Activated CD8-positive, alpha-beta memory T cell treated with anti-CD3 and anti-CD28 coated beads for 24 hours (primary cell): ENCODE measurements at places on chromosomes 16 and 17.
A peak's percentile ranks its signal among the peaks of the same experiment; 100 is the strongest.

DNA sequence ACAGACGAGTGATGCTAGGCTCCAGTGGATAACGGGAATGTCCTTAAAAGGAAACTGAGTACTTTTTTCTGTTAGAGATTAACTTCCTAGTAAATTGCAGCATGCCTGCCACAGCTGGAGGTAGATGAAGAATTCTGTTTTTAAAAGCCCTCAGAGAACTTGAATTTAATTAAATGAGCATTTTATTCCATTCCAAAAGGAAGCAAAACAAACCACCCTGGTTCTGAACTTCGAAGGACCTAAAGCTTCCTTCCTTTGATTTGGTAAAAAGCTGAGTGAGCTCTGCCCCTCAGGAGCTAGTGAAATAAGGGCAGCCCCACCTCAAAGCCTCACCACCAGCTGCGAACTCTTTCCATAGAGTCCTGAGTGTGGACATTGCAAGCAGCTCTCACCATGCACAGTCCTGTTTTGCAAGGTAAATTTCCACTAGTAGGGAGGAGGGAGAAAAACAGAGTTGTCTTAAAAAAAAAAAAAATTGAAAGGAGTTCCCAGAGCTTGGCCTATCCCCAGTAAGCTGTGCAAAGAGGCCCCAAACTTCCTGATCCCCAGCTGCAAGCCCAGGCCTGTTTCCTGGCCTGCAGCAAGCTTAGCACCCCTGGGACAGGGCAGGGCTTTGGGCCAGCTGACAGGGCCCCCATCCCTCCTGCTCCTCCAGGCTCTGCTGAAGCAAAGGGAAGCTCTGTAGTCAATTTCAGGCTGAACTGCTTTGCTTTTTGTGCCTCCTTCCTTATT lies 11.2 kb downstream of the CHD9NB start:
- DNase-seq: no peak

GRCh38 chr17:48236681-48237134 lies 129.1 kb downstream of the SNX11 start:
- DNase-seq: no peak

GRCh38 chr16:51535591-51535990 lies 384.5 kb upstream of the SALL1 start:
- no peak for DNase-seq

- peak; percentile 79 for DNase-seq
Measured at GRCh38 chr16:69187446-69188235, 677 bp downstream of the SNTB2 start.

GRCh38 chr16:49763826-49764225 lies 92.1 kb downstream of the ZNF423 start:
- DNase-seq: no peak

GRCh38 chr16:87845807-87846619 lies 23.3 kb downstream of the SLC7A5 start:
- no peak for DNase-seq

GRCh38 chr17:77821114-77821513 lies 137.4 kb upstream of the TNRC6C start:
- no peak for DNase-seq

- no peak for DNase-seq
Measured at GRCh38 chr17:2789700-2790099, 6.5 kb upstream of the RAP1GAP2 start.

- no peak for DNase-seq
Measured at GRCh38 chr16:85622683-85623082, 9.6 kb downstream of the GSE1 start.

- DNase-seq: no peak
Measured at GRCh38 chr16:12781777-12782176, 21.9 kb downstream of the CPPED1 start.

DNA sequence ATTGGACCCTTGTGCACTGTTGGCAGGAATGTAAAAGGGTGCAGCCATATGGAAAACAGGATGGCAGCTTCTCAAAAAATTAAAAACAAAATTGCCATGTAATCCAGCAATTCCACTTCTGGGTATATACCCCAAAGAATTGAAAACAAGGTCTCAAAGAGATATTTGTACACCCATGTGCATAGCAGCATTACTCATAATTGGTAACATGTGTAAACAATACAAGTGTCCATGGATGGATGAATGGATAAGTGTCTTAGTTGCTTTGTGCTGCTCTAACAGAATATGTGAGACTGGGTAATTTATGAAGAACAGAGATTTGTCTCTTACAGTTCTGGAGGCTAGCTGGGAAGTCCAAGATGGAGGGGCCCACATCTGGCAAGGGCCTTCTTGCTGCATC lies 3.8 kb upstream of the RUNDC3A start:
- no peak for DNase-seq

DNA sequence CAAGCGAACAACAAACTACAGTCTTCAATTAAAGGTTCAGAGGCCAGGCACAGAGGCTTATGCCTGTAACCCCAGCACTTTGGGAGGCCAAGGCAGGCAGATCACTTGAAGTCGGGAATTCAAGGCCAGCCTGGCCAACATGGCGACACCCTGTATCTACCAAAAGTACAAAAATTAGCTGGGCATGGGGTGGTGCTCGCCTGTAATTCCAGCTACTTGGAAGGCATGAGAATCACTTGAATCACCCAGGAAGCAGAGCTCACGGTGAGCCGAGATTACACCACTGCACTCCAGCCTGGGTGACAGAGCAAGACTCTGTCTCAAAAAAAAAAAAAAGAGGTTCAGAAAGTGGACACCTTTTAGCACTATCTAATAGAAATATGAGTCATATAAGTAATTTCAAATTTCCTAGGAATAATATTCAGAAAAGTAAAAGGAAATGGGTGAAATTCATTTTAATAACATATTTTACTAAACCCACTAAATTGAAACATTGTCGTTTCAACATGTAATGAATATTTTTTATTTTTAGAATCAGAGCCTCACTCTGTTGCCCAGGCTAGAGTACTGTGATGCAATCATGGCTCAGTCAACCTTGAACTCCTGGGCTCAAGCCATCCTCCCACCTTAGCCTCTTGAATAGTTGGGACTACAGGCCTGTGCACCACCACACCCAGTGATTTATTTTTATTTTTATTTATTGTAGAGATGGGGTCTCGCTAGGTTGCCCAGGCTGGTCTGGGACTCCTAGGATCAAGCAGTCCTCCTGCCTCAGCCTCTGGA lies 15.2 kb upstream of the MARCHF10 start:
- DNase-seq: no peak

GRCh38 chr17:81223762-81224130 lies 981 bp upstream of the CEP131 start:
- DNase-seq: peak; percentile 71

DNA sequence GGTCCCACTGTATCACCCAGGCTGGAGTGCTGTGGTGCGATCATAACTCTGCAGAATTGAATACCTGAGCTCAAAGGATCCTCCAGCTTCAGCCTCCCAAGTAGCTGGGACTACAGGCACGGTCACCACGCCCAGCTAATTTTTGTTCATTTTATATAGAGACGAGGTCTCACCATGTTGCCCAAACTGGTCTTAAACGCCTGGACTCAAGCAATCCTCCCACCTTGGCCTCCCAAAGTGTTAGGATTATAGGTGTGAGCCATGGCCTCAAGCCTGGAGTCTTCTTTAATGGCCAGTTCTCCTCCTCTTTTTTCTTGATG lies 484 bp downstream of the CD300LB start:
- DNase-seq: no peak

- no peak for DNase-seq
Measured at GRCh38 chr16:66658143-66658859, 38.2 kb downstream of the CMTM4 start.

DNA sequence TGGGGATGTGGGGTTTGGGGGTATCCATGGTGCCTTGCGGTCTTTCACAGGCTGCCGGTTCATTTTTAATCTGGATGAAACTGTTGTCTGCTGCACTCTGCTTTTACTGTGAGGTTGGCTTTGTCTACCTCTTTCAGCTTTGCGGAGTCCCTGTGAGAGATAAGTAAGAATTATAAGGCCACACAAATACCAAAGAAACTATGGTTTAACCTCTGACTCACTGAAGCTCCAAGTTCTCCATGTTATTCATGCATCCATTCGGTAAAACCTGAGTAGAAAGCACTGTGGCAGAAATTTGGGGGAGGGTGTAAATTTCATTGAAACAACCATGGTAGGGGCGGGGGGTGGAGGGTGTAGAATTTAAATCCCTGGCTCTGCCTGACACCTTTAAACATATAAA lies 30.5 kb downstream of the KIAA0753 start:
- DNase-seq: no peak

GRCh38 chr17:28488533-28489276 lies 15.3 kb downstream of the SLC13A2 start:
- DNase-seq: no peak

DNA sequence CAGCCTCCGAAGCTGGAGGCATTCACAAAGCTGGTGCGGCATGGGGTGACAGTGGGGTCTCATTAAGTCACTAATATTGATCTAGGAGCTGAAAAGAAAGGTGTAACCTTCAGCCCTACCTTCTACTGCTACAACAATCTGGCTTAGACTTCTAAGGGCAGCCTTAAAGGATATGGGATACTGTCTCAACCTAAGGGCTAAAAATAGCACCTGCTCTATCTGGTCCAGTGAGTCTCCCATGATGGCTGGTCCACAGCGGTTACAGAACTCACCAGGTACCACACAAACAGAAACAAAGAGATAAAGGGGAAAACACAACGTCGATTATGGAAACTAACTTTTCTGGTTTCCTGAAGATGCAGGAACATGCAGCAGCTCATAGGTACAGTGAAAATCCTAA lies 115.8 kb downstream of the SMG6 start:
- DNase-seq: no peak

GRCh38 chr17:65572581-65573281 lies 11.3 kb upstream of the AXIN2 start:
- DNase-seq: no peak

DNA sequence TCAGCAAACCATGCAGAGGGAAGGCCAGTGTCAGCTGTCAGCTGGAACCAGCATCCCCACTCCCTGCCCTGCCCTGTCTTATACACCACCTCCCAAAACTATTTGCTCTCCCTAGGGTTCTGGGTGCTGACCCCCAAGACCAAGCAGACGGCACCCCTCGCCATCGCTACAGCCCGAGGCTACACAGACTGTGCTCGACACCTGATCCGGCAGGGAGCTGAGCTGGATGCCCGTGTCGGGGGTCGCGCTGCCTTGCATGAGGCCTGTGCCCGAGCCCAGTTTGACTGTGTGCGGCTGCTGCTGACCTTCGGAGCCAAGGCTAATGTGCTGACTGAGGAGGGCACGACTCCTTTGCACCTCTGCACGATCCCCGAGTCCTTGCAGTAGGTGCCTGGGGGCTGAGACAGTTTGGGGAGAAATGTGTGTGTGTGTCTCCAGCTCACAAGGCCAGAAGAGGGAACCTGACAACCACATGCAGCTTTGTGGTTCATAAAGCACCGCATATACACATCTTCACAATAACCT lies 1.5 kb downstream of the ASB16 start:
- DNase-seq: no peak

DNA sequence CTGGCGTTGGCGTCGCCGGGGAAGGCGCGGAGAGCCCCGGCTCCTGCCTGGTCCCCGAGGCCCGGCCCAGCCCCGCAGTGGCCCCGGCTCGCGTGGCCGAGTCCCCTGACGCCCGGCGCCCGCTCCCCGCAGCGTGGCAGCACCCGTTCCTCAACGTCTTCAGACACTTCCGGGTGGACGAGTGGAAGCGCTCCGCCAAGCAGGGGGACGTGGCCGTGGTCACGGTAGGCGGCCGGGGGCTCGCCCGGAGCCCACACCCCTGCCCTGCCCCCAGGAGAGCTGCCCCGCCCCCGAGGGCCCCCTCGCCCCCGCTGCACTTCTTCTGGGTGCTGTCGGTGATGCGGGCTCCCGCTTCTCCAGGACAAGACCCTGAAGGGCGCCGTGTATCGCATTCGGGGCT lies 466 bp downstream of the WDR90 start:
- peak; percentile 69 for DNase-seq

- DNase-seq: no peak
Measured at GRCh38 chr17:11138023-11138422, 103.0 kb upstream of the SHISA6 start.

GRCh38 chr17:32519228-32520103 lies 32.7 kb downstream of the CDK5R1 start:
- DNase-seq: peak; percentile 71

GRCh38 chr16:89993971-89994370 lies 25.3 kb downstream of the DBNDD1 start:
- no peak for DNase-seq

DNA sequence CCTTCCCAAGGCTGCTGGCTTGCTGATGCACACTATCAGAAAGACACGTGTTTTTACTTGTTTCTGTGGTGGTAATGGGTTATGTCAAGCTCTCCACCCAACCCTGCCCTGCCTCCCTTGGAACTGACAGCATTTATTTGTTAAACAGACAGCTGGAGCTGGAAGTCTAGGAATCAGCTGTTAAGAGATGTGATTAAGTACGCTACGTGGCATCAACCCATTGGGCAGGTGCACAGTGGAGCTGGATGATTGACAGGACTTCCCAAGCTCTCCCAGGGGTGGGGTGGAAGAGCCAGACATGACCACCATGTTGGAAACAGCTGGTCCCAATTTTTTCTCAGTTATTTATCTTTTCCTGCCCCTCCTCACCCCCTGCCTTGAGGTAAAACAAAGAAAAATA lies 49.4 kb downstream of the ADAMTS18 start:
- no peak for DNase-seq

- no peak for DNase-seq
Measured at GRCh38 chr17:72520665-72521303, 400.0 kb downstream of the SOX9 start.

DNA sequence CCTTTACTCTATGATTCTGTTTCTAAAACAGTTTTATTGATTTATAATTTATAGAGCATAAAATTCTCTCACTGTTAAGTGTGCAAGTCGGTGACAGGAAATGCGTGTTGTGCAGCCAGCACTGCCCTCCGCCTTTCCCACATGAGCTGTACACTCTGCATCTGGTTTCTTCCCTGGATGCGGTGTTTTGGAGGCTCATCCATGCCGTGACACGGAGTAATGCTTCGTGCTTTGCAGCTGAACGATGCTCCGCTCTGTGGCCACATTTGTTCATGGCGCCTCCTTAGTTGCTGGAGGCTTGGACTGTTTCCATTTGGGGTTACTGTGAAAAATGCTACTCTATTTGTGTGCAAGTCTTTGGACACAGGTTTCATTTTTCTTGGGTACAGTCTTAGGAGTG lies 7.2 kb upstream of the IGFALS start:
- no peak for DNase-seq

DNA sequence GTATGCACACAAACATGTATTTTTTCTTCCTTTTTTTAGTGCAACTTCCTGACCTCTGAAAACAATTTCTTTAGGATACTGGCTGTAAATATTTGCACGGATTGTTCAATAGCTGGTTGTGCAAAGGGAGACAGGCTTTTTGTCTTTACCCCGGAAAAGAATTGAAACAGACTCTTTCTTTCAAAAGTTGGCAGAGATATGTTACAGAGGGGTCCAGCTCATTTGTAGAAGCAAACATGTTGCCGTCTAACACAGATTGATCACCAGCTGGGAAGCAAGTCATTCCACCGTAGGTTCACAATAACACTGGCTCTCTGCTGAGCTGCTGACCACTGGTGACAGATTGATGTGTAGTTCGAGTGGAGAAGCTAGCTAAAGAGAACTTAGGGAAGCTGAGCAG lies 130.9 kb downstream of the STX8 start:
- no peak for DNase-seq

- DNase-seq: no peak
Measured at GRCh38 chr17:43655693-43656255, 5.9 kb downstream of the MEOX1 start.

- DNase-seq: no peak
Measured at GRCh38 chr17:82408288-82408937, 9.7 kb upstream of the HEXD start.
